Activated T-helper 1 cell treated with anti-CD3 and anti-CD28 coated beads, Interleukin-2, amount 50 U/mL, for 16 hours (primary cell): ENCODE measurements at places on chromosomes 7 and 10.

- no peak for DNase-seq
Observed at GRCh38 chr7:157707983-157708918, 371.4 kb downstream of the DNAJB6 start.

- DNase-seq: no peak
Observed at GRCh38 chr10:118032564-118032963, 14.2 kb downstream of the RAB11FIP2 start.

- DNase-seq: no peak
Observed at GRCh38 chr10:17747883-17748550, 4.0 kb upstream of the TMEM236 start.

GRCh38 chr10:86389441-86390193 lies 23.0 kb upstream of the GRID1 start:
- DNase-seq: no peak

DNA sequence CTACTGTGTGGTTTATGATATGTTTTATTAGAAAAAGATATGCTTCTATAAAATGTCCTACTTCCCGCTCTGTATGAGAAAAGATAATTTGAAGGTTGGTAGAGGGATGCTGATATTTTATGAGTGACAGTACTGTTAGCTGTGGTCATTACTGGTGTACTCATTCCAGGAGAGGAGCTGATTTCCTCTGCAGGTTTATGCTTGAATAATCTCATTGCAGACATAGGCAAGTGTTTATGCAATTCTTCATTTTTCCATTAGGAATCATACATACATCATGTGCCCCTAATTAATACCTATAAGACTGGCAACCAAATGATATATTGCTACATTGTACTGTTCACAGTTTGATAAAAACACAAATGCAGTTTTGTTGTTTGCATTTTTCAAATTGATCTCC lies 269.4 kb downstream of the MALRD1 start:
- no peak for DNase-seq

DNA sequence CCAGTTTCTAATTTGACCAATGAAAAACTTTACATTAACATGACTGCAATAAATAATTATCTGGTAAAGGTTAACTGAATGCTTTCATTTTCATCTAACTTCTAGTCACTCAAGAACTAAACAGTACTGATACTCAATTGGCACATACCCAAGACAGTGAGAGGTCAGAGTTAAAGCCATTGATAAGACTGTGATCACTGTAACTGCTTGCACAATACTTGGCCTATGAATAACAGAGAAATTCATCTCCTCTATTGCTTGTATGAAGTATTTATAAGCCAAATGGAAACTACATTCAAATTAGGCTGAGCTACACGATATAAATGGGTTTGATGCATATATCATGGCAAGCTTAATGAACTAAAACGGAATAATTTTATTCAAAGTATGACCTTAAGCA lies 43.0 kb downstream of the HERC4 start:
- no peak for DNase-seq
